ENCODE measurements at places on chromosomes 4 and X.

- no peak for DNase-seq
Observed at GRCh38 chr4:144547678-144548298, 98.2 kb upstream of the HHIP start.

DNA sequence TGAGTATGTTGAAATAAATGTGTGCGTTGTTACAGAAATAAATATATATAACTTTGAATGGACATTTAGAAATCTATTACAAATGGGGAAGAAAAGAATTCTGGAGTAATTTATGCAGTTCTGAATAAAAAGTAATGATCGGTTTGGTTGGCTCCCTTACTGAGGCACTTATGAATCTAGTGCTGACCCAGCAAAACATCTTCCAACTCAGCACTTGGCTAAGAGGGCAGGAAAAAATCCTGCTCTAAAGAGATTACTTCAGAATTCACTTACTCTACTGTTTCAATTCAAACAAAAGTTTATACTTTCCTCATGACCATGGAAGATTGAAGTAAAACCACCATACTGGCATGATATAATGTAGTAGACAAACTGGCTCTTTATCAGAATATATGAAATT lies 123.9 kb upstream of the RXFP1 start:
- DNase-seq, result no peak

DNA sequence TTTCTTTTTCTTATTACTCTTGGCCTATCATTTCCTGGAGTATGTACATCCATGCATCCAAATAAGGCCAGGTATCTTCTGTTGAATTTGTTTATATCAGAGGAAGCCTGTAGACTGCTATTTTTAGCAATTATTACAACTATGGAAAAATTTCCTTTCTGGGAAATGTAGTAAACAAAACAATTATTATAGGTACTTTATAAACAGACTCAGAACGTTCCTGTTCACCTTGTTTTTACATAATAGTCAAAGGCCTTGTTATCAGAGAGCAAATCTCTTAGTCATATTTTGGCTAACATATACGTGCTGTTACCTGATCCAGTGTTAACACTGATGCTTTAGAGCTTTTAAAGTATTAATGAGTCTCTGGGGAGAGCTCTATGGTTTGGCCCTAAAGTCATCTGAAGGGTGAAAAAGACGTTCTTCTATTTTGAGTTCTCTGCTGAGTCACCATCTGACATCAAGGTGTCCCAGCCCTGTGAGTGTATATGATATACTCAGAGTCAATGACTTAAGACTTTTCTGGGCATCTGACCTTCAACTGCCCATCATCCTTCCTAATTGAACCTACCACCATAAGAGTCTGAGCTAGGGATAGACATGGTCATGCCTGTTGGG lies 7.3 kb downstream of the SPARCL1 start:
- no peak for DNase-seq

GRCh38 chr4:83109480-83110222 lies 4.9 kb downstream of the PLAC8 start:
- peak; percentile 19 for DNase-seq

- DNase-seq, result no peak
Observed at GRCh38 chrX:9279234-9279544, 185.7 kb upstream of the TBL1X start.

GRCh38 chr4:142516686-142517526 lies 329.2 kb downstream of the INPP4B start:
- no peak for DNase-seq

GRCh38 chrX:104918122-104918521 lies 302.4 kb downstream of the TEX13A start:
- DNase-seq, result no peak

- DNase-seq, result no peak
Observed at GRCh38 chr4:85431156-85431555, 43.8 kb upstream of the ARHGAP24 start.

GRCh38 chr4:121951521-121952110 lies at the start of gene TRPC3:
TRPC3 (minus strand) TSS chr4:121952060; CDS start chr4:121951680, 380 bp downstream.
- DNase-seq, result no peak

- DNase-seq, result no peak
Observed at GRCh38 chr4:113469023-113469390, 292.5 kb downstream of the CAMK2D start.

GRCh38 chr4:147138171-147138570 lies 192.5 kb upstream of the TTC29 start:
- no peak for DNase-seq

DNA sequence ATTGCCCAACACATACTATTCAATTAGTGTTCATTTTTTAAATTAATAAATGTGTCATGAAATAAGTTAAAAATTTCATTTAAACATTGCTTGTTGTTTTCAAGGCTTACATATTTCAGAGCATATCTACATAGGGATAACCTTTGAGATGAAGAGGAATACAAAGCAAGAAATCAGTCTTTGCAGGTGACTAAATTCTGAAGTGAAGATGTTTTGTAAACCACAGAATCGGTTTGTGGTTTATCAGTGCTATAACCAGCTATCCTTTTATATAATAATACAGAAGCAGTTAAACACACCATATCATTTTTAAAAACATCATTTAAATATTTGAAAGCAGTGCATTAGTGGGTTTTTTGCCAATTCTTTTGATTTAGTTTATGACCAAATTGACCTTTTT lies 26.9 kb downstream of the FAM241A start:
- no peak for DNase-seq

DNA sequence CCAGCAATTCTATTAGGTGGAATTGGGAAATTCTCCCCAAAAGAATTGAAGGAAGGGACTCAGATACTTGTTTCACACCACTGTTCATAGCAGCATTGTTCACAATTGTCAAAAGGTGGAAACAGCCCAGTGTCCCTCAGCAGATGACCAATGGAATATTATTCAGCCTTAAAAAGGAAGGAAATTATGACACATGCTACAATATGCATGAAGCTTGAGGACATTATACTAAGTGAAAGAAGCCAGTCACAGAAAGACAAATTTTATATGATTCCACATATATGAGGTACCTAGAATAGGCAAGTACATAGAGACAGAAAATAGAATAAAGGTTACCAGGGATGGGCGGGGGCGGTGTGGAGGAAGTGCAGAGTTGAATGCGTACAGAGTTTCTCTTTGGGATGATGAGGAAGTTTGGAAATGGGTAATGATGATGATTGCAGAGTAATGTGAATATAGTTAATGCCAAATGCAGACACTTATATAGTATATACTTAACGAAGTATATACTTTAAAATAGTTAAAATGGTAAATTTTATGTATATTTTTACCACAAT lies 29.6 kb downstream of the DOCK11 start:
- DNase-seq, result no peak

DNA sequence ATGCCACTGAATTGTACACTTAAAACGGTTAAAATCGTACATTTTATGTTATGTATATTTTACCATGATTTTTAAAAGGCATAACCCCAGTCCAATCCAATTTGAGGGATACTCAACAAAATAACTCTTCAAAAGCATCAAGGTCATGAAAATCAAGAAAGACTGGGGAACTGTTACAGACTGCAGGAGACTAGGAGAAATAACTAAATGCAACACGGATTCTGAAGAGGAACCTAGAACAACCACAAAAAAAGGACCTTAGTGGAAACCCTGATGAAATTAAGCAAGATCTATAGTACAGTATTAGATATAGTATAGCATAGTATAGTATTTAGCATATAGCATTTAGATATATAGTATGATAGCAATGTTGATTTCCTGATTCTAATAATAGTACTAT lies 26.8 kb downstream of the SH3KBP1 start:
- DNase-seq, result no peak
